ENCODE measurements at places on chromosomes 13 and 19. TPM values are rescaled to one million over a fixed set of nuclear protein-coding genes. Genes with fewer than 3 reads are reported as not detected.

The ZNF546 gene
- polyA plus RNA-seq = 2.3 TPM

The NLRP5 gene
- not detected for polyA plus RNA-seq

The NLRP12 gene
- 0.18 TPM for polyA plus RNA-seq

The SIRT2 gene
- polyA plus RNA-seq = 67.6 TPM

The SH2D3A gene
- polyA plus RNA-seq = 5.5 TPM

The ZNF560 gene
- 0.08 TPM for polyA plus RNA-seq

The GFY gene
- not detected for polyA plus RNA-seq

The UBA52 gene
- polyA plus RNA-seq = 1,360 TPM

The TTC9B gene
- polyA plus RNA-seq = 0.13 TPM

The CYP2F1 gene
- not detected for polyA plus RNA-seq

The PCSK4 gene
- 2.7 TPM for polyA plus RNA-seq

The RFPL4AL1 gene
- polyA plus RNA-seq = not detected

The ZNF225 gene
- 2.6 TPM for polyA plus RNA-seq

The C2CD4C gene
- polyA plus RNA-seq = 0.77 TPM

The GPR4 gene
- polyA plus RNA-seq = 3.7 TPM

The LSM7 gene
- 189 TPM for polyA plus RNA-seq

The FSD1 gene
- polyA plus RNA-seq = 0.49 TPM

The TLE6 gene
- 2.4 TPM for polyA plus RNA-seq

The ERICH6B gene
- polyA plus RNA-seq = not detected

The KASH5 gene
- not detected for polyA plus RNA-seq

The CFD gene
- 2,164 TPM for polyA plus RNA-seq

The BCL3 gene
- 93.0 TPM for polyA plus RNA-seq

The VSTM2B gene
- polyA plus RNA-seq = not detected

The LSM4 gene
- polyA plus RNA-seq = 97.5 TPM

The ADGRE3 gene
- not detected for polyA plus RNA-seq

The WDR87 gene
- not detected for polyA plus RNA-seq

The ANGPTL8 gene
- polyA plus RNA-seq = 21.4 TPM

The WDR88 gene
- polyA plus RNA-seq = not detected

The KLK12 gene
- not detected for polyA plus RNA-seq

The PSG5 gene
- not detected for polyA plus RNA-seq

The MISP gene
- polyA plus RNA-seq = 0.91 TPM

Measured in urinary bladder (tissue), 4 donors.